ENCODE measurements at places on chromosomes 7 and 10.

GRCh38 chr7:100699018-100699417, 5.0 kb upstream of the GIGYF1 start:
- DNase-seq = no peak

DNA sequence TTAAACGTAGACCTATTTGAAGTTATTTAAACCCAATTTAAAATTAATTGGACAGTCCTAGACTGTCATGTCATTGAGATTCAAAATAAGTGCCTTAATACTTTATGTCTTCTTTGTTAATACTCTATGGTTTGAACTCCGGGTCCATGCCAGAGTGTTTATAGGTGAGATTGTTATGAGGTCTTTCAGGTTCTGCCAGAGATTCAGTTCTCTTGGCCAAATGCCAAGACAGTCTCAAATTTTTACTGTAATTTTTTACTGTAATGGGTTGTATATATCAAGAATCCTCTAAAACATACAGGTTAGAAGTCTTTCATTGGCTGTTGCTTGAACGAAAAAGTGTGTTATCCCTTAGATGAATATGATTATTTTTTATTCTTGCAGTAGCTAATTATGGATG, 3.9 kb downstream of the ADD3 start:
- no peak for DNase-seq

- DNase-seq = no peak
These were observed 69.5 kb upstream of the VOPP1 start for GRCh38 chr7:55641811-55642210.

GRCh38 chr10:28459453-28460144, 73.3 kb upstream of the WAC start:
- DNase-seq = no peak

DNA sequence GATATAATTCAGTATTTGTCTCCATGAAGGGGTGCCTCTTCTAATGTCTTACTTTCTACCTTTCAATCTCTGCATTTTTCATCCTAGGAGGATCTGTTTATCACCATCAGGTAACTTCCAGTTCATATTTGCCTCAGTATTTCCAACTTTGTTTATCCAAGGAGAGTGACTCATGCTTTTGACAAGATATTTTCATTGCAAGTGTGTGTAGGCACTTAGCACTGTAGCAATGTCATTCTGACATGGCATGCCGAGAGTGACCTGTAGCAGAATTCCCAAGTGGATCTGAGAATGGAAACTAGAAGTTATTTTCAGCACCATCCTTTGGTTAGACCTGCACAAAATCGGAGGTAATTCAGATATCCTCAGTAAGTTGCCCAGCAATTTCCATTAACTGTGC, 129.9 kb downstream of the INHBA start:
- DNase-seq = no peak

DNA sequence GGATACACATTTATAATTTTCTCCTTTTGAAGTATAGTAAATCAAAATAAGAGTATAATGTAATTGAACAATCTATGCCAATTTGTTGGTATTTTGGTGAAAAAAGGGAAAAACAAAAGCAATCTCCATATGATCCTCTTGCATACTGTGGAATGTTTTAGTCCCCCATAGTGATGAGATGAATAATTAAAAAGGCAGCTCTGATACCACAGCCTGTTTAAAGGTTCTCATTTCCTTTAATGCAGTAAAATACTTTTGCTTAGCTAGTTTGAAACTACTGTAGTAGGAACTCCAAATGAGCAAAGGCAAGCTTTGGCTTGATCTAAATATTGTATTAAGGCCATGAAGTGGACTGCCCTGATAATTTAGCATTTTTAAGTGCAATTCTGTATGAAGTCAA, 77.6 kb downstream of the VTI1A start:
- DNase-seq = no peak

DNA sequence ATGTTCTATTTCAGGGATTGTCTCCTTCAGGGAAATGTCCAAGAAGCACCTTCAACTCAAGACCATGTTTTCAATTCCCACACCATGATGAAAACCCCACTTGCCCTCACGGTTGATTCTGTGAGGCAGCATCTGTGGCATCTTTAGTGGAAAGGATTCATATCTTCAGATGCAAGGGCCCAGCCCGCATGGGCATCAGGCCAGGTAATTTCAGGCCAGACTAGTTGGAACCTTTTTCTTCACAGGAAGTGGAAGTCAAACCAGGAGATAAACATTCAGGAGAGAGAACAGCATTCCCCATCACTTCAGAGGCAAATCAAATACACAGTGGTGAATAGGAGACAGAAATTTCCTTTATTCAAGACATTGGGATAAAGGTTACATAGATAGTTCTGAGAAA, 88.8 kb downstream of the JCAD start:
- no peak for DNase-seq

DNA sequence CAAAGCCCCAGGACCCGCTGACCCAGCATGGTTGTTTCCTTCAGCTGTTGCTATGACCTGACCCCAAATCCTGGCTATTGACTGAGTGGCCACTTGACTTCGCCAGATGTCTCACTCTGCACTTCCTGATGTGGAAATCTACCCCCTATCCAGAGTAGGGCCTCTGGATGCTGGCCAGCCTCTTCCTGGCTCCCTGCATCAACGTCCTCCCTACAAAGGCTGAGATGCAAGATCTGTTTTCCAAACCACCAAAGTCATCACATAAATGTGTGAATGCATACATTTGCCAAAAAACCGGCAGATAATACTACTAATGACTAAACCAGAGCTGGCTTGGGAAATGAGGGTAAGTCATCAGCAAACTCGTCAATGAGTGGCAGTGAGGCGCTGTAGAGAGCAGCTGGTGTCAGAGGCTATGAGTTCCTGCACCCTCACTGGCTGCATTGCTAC, 70.4 kb downstream of the PYROXD2 start:
- DNase-seq = peak; percentile 87
